Effector memory CD4-positive, alpha-beta T cell (primary cell): ENCODE measurements at places on chromosomes 6 and 20.

DNA sequence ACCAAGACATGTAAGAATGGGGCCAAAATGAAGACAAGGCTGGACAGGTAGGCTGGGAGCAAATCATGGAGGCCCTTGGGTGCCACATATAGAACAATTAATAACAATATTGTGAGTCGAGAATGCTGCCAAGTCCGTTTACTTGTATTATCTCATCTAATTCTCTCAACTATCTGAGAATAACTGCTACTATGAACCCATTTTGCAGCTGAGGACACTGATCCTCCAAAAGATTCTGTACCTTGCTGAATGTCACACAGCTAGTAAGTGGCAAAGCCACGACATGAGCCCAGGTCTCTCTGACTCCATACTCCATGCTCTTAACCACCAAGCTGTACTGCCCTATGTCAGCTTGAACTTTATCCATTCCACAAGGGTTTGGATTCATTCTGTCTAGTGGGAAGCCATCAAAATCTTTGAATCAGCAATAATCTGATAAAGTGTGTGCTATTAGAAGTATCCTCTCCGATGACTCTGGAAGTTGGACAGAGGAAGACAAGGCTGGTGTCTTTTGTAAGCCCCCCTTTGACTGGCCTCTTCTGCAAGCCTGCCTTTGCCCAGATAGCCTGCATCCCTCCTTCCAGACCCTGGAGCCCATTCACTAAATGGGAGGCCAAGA, 43.5 kb upstream of the PDYN start:
- no peak for DNase-seq

GRCh38 chr20:50190251-50191064, at the start of gene CEBPB:
Gene CEBPB, plus strand, starts transcription at chr20:50190830. Its CDS starts 204 bp downstream, at chr20:50191034.
- DNase-seq: peak; percentile 70

DNA sequence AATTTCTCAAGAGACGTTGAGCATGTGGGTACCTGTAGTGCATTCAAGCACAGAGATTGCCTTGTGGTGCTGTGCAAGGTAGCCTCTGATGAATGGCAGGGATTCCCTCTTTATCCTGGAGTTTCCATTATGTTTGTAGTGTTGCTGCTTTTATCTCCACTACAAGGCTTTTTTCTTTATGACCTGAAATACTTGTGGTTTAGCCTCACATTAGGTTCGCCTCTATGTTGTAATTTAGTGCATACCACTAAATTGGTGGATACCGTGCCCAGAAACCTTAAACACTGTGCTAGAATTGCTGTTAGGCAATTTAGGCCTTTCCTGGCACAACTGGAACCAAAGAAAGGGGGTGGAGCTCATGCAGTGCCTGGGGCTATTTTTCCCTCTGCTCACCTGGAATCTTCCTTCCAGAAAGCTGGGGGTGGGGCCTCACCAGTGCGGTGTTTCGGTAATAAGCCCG, 76.8 kb downstream of the NCOA7 start:
- DNase-seq: no peak

DNA sequence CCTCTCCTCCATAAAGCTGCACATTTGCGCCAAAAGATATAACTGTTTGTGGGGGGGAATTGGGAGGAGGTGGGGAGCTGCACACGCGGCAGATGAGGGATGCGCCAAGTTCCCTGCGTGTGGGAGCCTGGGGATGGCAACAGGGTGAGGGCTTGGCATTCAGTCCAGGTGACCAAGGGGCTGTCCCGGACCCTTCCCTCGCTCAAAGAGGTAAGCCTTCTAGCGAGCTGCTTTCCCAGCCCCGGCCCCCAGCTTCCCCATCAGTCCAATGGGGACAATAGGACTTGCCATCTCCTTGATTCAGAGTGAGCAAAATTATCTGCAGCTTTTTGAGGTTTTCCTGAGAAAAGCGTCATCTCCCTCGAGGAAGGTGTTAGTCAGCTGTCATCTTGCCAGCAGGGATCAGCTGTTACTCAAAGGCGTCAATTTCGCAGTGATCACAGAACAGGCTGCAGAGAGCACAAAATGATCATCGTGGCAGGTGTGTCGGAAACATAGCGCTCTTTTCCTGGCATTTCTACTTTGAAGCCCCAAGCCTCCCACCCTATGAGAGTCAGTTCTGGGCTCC, 21.3 kb downstream of the ZNF831 start:
- no peak for DNase-seq

GRCh38 chr20:61159957-61160686, 91.9 kb upstream of the CDH4 start:
- DNase-seq: no peak

- DNase-seq: no peak
Observed at GRCh38 chr6:55578537-55579363, at the start of gene HMGCLL1. Gene HMGCLL1, minus strand, starts transcription at chr6:55579192. Its CDS starts 137 bp downstream, at chr6:55579055.

DNA sequence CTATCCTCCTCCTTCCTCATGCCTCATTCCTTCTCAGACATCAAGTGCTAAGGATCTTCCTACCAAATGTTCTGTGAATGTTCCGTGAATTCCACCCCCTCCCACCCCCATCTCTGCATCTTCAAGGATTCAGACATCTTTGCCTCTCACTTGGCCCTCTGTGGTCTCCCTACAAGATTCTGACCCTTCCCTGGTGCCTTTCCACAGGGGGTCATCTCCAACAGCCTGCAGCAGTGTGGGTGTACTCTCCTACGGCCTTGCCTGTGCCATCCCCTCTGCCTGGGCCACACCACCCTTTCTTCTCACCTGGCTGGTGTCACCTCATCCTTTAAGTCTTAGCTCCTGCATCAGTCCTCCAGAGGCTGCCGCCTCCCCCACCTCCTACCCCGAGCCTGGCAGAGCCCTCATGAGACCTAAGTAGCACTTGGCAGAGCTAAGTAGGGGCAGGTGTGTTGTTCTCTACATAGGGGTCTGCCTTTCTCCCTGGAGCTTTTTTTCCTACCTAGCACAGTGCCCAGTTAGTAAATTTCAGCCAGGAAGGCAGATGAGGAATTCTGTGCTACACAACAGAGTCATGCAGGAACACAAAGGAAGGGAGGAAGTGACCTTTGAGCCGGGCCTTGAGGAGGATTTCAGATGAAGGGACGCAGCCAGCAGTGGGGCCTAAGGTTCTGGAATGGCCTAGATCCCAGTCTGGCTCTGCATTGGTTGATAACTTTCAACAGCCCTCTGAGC, 43.1 kb downstream of the TM9SF4 start:
- DNase-seq: no peak

GRCh38 chr6:45084257-45084656, 243.9 kb upstream of the RUNX2 start:
- DNase-seq: no peak

DNA sequence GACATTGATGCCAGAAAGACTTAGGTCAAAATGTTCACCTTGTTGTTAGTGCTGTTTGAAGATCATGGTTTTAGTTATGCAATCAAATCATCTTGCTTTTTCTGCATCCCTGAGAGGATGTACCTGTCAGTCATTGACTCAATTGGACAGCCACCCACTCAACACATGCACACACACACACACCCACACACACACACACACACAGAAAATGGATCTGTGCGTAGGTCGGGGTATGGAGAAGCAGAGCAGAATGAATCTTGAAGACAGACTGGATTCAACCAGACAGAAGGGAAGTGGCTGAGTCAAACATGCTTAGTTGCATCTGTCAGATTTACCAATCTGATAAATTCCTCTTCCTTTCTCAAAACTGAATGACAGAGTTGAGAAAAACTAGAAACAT, 19.1 kb upstream of the ZSCAN23 start:
- no peak for DNase-seq

DNA sequence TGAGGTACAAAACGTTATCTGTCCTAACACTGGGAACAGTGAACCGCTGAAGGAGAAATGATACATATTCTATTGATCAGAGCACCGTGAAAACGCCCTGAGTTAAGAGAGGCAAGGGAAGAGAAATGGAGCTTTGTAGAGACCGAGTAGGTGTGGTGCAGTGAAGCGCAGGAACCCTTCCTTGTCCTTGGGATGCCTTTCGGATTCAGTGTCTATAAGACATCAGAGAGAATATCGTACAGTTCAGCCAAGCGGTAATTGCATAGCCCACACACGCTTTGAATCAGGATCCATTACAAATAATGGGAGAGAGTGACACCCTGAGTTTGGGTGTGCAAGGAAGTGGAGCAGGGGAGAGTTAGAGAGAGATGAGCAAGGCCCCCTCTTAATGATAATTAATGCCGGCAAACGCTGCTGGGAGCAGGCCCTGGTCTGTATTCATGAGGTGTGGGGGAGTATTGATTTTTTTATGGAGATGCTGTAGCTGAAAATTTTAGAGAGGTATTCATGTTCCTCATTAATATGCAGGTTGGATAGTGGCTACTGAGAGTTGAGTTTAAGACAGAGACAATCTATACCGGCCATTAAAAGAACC, 20.7 kb downstream of the NOX3 start:
- no peak for DNase-seq

- no peak for DNase-seq
Observed at GRCh38 chr20:25495189-25495824, 87.8 kb downstream of the GINS1 start.

DNA sequence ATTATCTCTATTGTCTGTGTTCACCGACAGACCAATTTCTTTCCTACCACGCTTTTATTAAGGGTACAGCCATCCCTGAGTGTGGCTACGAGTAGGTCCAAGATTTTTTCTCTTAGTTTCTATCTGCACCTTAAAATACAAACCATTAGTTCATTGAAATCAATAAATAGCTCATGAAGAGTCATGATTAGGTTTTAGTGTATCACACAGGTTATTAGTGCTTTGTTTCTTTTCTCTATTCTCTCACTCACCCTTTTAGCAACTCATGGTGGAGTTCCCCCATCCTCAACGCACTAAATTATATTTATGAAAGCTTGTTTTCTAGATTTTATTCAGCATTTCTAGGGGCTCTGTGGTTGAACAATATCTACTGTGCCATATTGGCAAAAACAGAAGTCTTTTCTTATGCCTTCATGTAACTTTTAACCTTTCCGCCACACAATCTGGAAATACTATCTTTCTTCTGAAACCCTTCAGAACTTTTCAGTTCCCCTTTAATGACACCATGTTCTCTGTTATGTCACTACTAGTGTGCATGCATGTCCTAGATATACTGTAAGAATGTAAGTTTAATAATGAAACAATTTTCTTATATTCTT, 128.2 kb upstream of the LAMA2 start:
- no peak for DNase-seq
